ENCODE measurements at places on chromosomes 11 and 22.

DNA sequence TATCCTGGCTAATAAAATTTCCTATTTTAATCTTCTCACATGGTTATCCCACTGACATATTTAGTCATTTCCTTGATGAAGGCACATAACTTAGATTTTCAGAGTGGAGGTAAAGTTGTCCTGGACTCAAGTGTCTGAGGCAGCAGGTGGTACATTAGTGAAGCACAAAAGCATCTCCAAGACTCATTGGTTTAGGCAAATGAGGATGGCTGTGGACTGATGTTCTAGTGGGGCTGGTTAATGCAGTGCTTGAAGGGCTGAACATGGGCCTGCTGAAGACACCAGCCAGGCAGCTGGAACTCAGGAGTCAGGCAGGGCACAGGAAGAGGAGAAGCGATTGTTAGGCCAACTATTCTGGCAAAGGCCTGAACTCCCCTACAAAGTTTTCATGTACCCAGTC is 76.3 kb upstream of the SESN3 start:
- no peak for DNase-seq

DNA sequence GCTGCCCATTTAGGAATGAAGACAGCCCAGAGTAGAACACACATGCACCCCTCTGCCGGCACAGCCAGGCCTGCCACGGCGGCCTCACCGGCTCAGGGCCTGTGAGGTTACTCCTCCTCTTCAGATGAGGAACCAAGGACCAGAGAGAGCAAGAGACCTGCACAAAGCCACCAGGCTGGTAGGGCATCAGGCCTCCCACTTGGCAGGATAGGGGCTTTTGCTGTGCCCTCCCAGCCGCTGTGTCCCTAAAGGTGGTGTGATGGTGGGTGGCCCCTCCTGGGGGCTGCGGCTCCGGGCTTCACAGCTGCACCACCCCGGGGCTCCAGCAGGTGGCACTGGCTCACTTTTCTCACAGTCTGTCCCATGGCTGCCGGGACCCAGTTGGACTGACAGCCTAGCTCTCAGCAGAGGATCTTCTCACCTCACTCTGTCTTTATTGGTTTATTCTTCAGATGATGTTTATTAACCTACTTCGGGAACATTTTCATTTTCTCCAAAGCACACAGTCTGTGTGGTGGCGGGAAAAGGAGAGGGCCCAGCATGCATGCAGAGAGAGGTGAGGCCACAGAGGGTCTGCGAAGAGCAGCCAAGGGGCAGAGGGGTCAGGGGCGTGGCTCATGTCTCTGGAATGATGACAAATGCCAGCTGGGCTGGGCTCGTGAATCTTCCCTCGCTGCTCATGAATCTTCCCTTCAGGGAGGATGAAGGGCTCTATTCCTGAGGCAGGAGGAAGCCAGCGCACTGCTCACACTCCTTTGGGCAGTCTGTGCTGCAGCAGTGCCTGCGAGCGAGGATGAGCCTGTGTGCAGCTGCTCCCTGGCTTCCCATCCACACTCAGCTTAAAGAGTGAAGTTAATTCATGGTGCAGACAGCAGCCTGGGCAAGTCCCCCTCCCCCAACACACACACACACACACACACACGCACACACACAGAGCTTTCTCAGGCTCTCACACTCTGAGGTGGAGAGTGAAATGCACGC is 101.1 kb upstream of the PITPNB start:
- DNase-seq, result peak; percentile 28

DNA sequence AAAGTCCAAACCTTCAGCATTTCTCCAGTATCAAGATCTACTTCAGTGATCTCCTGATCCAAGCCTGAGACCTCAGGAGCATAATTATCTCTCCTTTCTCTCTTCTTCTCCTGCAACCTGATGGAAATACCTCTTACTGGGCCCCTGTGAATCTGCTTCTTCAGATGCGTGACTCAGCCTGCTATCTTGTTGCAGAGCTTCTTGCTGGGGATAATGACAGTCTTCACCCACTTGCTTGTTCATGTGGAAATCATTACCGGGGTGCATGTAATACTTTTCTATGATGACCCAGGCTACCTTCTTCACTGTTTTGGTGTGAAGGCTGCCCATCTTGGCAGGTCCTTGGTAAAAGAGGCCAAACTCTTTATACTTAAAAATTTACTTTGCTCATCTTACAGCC is 140.0 kb upstream of the POU2AF2 start:
- DNase-seq, result no peak

DNA sequence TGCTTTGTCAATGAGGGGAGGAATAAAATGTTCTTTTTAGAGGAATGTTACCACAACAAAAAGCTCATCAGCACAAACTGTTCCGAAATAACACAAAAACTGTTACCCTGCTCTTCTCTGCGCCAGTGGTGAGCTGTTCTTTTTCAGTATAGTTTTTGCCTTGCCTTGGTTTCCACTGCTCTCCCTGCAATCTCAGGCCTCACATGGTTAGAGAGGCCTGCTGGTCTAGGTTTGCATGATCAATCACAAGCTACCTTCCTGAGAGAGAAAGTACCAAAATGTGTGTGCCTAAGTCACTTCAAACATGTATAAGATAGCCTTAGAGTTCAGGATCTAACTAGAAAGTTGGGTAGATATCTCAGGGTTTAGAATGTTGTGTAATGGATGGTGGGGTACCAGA is 114.6 kb downstream of the STIM1 start:
- no peak for DNase-seq

DNA sequence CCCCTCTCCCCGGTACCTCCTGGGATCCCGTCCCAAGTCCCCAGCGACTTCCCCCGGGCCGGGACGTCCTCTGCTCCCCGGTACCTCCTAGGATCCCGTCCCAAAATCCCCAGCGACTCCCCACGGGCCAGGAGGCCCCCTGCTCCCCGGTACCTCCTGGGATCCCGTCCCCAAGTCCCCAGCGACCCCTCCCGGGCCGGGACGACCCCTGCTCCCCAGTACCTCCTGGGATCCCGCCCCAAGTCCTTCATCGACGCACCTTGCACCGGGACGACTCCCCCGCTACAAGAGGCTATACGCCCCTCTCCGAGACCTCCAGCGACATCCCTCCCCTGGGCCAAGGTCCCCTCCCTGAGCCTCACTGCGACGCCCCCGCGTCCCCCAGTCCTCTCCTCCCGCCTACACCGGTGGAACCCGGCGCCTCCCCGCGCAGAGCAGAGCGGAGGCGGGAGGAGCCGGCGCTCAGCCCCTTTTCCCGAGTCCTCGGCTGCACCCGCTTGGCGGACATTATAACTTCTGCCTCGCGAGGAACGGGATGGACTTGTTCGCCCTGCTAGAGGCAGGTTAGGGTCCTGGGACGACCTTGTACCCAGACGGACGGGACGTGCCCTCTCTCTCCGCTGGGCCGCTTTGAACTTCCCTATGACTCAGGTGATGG is 912 bp downstream of the KREMEN1 start:
- DNase-seq, result no peak

GRCh38 chr11:78651136-78651775 is 76.6 kb upstream of the NARS2 start:
- DNase-seq, result no peak

DNA sequence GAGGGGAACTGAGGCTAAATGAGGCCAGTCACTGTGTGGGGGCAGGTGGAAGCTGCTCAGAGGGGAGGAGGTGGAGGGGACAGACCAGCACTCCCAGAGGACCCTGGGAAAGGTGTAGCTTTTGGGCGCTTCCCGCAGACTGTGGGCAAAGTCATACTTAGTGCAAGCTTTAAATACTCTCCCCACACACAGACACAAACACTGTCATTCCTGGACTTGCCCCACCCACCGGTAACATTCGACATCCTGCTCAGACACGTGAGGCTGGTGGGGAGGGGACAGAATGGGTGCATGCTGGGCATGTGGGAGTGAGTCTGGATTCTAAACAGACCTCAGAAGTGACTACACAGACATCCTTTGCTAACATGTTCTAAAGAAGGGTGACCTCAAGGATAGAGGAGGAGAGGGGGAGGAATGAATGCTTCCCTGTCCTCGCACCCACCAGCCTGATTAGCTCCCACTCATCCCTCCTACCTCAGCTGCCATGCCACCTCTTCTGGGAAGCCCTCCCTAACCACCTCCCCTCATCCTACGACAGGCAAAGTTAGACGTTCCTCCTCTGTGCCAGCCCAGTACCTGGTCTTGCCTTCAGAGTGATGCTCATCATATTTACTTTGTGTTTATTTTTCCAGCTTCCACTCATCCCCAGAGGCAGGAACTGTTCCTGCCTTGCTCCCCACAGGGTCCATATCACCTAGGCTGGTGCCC is 22.2 kb downstream of the TSKU start:
- no peak for DNase-seq

DNA sequence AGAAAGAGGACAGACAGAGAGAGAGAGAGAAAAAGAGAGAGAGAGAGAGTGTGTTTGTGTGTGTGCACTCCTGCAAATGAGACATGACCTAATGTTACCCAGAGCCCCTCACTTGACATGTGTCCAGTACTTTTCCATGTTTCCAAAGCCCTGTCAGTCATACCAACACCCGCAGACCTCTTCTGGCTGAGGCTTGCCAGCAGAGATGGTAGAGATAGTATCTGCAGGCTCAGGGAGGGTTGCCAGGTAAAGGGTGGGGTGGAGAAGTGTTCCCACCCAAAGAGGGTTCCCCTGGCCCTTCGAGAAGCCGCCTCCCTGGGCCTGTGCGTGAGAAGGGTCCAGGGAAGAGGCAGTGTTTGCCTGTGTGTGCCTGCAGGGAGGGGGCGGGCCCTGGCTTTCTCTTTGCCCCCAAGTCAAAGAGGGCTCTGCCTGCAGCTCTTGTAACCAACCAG is 40.7 kb downstream of the POU2F3 start:
- no peak for DNase-seq

DNA sequence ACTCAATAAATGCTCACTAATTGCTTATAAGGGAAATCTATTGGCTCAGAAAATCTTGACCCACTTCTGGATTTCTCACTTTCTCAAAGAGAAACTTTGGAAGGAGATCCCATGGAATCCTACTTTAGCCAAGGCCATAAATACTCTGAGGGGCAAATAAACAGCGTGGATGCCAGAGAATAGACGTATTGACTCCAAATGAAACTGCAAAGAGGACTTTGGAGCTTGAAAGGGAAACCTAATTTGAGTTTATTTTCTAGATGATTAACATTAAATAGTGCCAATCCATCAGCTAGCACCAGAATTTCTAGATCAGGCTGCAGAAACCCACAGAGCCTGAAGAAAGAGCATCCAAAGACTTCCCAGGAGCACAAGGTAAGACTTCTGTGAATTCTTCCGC is at the start of gene MS4A18:
Gene MS4A18 (plus strand): TSS at position 301 of the 400 bp plus-strand sequence.
- no peak for DNase-seq

DNA sequence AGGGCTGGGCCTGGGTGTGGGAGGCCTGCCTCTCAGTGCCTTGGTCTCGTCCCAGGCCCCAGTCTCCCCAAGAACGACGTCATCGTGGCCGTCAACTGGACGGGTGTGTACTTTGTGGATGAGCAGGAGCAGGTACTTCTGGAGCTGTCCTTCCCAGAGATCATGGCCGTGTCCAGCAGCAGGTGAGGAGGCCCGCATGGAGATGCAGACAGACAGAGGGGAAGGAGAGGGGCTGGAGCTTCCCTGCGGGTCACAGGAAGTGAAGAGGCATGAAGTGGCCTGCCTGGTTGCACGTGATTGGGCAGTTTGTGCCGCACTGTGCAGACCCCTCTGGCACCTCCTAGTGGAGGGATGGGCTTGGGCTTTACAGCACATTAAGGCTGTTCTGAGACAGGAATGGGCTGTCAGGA is 70.4 kb downstream of the MYO7A start:
- DNase-seq, result no peak

DNA sequence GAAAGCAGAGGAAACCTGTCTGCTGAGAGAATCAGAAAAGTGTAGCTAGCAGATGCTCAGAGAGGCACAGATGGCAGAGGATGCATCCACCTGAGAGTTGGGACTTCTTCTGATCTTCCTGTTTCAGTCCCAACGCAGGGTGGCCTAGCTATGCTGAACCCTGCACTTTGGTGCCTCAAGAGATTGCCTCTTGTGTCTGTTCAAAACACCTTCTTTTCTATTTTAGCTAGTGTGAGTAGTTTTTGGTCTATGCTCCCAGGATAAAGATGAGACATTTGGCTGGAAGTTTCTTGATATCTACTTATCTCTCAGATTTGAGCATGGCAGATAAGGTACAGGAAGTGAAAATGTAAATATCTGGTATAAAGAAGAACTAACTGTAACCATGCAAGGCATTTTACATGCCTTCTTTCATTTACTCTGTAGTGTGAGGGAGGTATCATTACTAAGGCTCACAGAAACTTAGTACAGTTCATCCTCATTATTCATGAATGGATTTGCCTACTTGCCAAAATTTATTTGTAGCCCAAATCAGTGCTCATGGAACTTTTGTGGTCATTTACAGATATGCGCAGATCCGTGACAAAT is 47.0 kb upstream of the PSMA1 start:
- DNase-seq, result no peak

GRCh38 chr11:130600139-130600538 is 151.7 kb downstream of the ADAMTS15 start:
- no peak for DNase-seq

DNA sequence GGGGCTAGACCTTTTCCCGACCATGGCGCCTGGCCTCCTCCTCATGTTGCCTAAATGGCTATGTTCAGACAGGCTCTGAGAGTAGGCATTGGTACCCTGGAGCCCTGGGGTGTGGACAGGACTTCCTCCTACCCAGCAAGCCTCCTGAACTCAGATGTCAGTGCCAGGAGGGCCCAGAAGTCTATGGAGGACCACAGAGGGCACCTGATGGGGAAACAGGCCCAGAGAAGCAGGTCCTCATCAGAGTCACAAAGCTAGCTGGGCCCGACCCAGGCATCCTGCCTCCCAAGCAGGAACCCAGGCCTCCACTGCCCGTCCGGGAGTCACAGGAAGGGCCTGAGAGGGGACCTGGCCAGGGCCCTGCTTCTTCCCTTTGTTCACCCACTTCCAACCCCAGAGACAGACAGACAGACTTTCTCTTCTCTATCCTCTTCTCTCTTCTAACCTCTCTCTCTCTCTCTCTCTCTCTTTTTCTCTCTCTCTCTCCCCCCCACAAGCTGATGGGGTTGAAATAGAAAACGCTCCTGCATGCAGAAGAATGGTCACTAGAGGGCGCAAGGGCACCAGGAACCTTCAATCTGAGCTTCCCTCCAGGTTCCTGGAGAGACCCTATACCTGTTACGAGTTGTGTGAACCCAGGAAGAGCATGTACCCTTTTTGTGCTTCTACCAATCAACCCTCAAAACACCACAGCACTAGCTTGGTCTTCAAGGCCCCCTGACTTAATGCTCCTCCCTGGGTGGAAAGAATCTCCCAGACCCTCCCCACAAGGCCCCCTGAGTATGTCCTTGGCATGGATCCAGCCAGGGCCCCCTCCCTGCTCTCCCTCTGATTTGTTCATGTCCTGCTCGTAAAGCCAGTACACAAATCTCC is 27.1 kb downstream of the ARAP1 start:
- DNase-seq, result peak; percentile 56

- no peak for DNase-seq
These were observed 26.2 kb downstream of the LARGE1 start for GRCh38 chr22:33894036-33894435.

GRCh38 chr22:47307326-47307725 is 544.9 kb downstream of the TBC1D22A start:
- DNase-seq, result no peak

- DNase-seq, result no peak
These were observed 47.7 kb downstream of the FBLN1 start for GRCh38 chr22:45550416-45550815.

- no peak for DNase-seq
These were observed 44.5 kb downstream of the SC5D start for GRCh38 chr11:121337078-121337477.
